ENCODE measurements at places on chromosomes 3 and 15.

- DNase-seq = peak; percentile 48
Measured at GRCh38 chr3:139571711-139572110, 32.2 kb upstream of the RBP1 start.

GRCh38 chr3:78026318-78026828 lies 986.5 kb downstream of the ROBO2 start:
- no peak for DNase-seq

- DNase-seq = no peak
Measured at GRCh38 chr15:85800478-85801123, 5.9 kb upstream of the KLHL25 start.

DNA sequence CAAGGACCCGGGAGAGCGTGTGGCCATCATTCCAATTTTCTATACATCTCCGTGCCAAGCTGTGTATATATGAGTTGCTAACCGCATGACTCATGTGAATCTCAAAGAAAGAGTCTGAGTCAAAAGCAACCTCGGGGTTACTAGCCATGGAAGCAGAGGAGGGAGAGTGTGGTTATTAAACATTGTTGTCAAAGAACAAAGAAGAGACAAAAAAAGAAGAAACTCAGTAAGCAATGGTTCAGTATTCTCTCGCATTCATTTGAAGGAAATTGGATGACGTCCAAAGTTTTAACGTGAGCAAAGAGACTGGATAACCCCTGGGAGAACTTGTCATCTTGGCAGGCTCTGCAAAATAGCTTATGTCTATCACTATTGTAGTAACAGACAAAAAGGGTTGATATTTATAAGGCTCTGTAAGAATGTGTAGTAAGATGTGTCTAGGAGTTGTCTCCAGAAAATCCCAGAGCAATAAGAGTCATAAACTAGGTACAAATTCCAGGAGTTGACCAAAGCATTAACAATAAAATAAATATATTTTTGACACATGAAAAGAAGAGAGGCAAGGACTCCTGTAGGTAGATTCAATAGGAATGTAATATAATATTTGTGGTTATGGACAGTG lies 52.8 kb upstream of the GRM7 start:
- no peak for DNase-seq

DNA sequence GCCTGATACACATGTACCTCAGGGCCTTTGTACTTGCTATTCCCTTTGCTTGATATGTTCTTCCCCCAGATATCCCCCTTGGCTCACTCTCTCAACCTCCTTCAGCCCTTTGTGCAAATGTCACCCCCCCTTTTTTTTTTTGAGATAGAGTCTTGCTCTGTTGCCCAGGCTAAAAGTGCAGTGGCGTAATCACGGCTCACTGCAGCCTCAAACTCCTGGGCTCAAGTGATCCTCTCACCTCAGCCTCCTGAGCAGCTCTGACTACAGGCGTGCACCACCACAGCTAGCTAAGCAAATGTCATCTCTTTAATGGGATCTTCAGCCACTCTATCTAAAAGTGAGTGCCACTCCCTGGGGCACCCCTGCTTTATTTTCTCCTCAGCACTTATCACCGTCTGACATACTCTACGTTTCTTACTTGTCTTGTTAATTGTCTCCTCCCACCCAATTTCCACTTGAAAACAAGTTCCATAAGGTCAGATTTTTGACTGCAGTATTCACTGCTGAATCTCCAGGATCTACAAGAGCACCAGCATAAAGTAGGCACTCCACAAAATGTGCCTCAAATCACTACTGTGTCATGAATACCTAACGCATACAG lies 14.6 kb downstream of the IP6K2 start:
- DNase-seq = no peak

DNA sequence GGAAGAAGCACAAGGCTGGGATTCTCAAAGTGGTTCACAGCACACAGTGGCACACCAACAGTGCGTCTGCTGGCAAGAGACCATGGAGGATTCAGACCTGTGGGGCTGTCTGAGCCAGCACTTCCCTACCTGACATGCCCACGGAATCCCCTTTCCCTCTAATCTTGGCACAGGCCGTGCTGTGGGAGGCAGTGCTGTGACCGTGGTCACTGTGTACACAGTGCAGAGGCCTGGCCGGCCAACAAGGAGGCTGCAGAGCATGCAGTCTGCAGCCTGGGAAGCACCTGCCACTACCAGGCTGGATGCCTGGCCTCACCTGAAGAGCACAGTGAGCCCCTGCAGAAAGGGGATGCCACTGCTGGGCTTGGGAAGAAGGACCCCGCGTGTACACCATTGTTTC lies 301.0 kb upstream of the LYSMD4 start:
- DNase-seq = no peak

GRCh38 chr3:164673738-164674137 lies 404.6 kb downstream of the SI start:
- no peak for DNase-seq

DNA sequence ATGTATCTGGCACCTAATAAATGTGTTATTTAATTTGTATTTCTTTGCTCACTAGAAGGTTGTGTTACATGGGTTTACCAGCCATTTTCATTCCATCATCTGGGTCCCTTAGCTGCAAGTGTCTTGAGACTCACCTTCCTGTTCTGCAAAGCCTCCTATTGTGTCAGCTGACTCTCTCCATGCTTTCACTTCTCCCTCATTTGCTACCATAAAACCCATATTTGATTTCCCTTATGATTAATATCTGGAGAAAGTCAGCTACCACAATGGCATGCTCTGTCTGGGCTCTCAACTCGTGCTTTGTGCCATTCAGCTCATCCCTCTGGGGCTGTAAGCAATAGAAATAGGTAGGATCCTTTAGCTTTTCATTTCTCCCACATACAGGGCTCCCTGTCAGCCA lies 79.5 kb upstream of the EIF1B start:
- peak; percentile 87 for DNase-seq

GRCh38 chr3:78035131-78035641 lies 995.3 kb downstream of the ROBO2 start:
- no peak for DNase-seq

- no peak for DNase-seq
Measured at GRCh38 chr15:55683376-55683775, 59.6 kb downstream of the PRTG start.

DNA sequence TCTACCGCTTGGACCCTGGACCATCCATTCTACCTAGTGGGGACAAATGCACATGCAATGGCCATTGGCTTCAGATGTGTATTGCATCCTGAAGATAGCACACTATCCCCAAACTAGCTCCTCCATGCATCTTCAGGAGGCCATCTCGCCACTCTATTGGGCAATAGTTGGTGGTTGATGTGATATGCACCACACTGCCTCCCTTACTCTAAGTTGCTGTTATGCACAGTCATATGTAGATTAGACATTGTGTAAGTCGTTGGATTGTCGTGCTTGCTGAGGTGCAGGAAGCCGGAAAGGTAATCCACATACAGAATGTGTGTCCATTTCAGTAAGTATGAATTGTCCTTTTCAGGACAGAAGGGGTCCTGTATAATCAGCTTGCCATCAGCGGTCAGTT lies 26.7 kb upstream of the PLA2G4D start:
- peak; percentile 73 for DNase-seq

- no peak for DNase-seq
Measured at GRCh38 chr3:19016851-19017250, 131.5 kb upstream of the KCNH8 start.

- DNase-seq = no peak
Measured at GRCh38 chr3:56192001-56192400, 276.3 kb downstream of the ERC2 start.

DNA sequence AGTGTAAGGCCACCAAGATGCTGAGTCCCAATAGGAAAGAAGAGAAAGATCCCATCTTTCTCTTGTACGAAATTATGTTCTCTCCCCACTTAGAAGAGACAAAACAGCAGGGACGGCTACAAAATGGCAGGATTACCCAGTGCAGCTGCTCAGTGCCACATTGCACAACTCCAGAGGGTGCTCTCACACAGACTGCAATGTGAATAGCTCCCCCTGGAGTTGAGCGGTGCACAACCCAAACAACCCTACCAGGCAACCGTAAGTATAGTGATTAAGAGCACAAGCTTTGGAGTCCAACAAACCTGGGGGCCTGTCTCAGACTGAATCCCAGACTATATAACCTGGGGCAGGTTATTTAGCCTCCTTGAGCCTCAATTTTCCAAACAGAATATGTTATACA lies 3.1 kb upstream of the BHLHE40 start:
- peak; percentile 77 for DNase-seq

DNA sequence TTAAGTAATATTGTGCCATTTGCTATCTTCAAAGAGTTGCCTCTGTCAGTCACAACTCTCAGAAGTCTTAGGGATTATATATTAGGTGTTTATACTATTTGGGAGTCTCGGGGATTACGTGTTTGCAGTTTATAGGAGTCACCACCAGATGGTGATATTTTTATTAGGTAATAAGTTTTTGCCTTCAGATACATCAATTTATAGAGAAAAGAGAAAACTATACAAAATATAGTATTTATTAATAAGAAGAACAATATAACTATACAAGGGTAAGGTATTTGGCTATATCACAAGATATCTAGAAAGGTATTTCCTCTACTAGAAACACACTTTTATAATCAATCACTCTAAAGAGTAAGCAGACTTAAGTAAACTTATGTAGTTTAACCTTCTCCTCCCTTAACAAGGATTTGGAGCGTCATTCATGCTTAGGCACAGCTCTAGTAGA lies 10.7 kb upstream of the DHX36 start:
- DNase-seq = peak; percentile 49

Measured in CD14-positive monocyte (primary cell).